ENCODE measurements at places on chromosomes 5 and 9. TPM values are rescaled to one million over a fixed set of nuclear protein-coding genes. Genes with fewer than 3 reads are reported as not detected.

- no peak overlapping the region for H3K27ac ChIP-seq
- H3K4me3 ChIP-seq: no peak overlapping the region
- DNase-seq: no peak
- H3K4me1 ChIP-seq: no peaks in the 10 kb centered on the region
- H3K27me3 ChIP-seq: no peaks in the 10 kb centered on the region
Measured at GRCh38 chr9:109600142-109600541, 102.0 kb upstream of the PTPN3 start.

DNA sequence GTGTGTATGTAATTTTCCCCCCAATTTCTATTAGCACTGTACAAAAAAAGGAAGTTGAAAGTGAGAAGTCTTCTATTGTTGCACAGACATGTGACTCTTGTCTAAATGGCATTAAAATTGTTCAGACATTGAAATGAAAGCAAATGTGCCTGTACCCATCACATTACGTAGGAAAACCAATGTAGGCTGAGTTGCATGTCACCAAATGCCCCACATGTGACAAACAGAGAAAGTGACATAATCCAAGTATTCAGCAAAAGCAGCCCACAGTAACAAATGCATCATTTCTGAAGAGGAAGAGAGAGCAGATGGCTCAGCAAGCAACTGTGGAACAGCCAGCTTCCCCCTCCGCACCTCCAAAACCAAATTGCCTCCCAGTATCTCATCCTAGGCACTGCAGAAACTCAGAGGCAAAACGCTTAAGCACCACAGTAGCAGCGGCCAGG is 161.5 kb upstream of the NR4A3 start:
- no peaks in the 10 kb centered on the region for H3K36me3 ChIP-seq
- H3K4me1 ChIP-seq: no peaks in the 10 kb centered on the region
- no peaks in the 10 kb centered on the region for H3K27me3 ChIP-seq
- no peak overlapping the region for H3K27ac ChIP-seq

The NUDT12 gene
- 11.8 TPM for total RNA-seq

DNA sequence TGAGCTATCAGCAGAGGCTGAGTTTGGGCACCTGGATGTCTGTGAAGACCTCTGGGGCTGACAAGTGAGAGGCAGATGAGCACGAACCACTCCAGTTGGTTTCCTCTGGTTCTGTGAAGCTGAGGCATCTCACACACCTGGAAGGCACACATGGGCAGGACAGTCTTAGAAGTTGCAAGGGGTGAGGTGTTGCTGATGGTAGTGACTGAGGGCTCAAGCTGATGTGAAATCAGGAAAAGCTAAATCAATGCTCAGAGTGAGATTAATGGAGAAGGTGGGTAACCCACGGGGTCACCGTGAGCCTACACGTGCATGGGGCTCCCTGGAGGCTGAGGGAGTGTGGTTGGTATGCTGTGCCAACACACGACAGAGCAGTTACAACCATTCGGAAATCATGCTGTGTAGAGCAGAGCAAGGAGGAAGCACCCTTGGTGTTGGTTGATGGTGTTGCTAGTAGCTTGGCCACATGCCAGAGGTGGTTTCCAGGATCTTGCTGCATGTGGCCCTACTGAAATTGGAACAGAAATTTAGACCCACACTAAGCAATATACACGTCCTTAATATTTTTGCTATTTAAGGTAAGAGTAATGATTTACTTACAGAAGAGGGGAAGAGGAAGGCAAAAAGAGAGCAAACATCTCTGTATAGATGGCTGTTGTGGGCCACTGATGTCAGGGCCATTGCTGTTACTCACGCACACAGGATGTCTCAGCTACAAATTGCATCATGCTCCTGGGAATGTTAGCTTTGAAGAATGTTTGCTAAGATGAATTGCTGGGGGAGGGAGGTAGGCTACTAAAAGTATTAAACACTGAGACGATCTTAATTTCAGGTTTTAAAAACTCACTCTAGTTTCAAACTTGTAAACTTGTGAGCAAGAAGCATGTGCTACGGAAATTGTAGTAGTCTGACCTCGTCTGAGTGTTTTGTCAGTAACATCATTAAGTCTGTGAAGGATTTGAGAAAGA is 170.5 kb downstream of the ARHGEF28 start:
- peak overlapping the region; percentile 61 for H3K27ac ChIP-seq
- no peaks in the 10 kb centered on the region for H3K36me3 ChIP-seq
- H3K27me3 ChIP-seq: no peaks in the 10 kb centered on the region
- no peak overlapping the region for H3K4me3 ChIP-seq
- H3K4me1 ChIP-seq: no peaks in the 10 kb centered on the region

- no peaks in the 10 kb centered on the region for H3K36me3 ChIP-seq
- H3K27ac ChIP-seq: no peak overlapping the region
- H3K4me1 ChIP-seq: no peaks in the 10 kb centered on the region
- H3K27me3 ChIP-seq: no peaks in the 10 kb centered on the region
Measured at GRCh38 chr5:39137819-39138451, 63.7 kb upstream of the RICTOR start.

- H3K27me3 ChIP-seq: no peaks in the 10 kb centered on the region
- no peaks in the 10 kb centered on the region for H3K4me1 ChIP-seq
- no peaks in the 10 kb centered on the region for H3K36me3 ChIP-seq
- DNase-seq: no peak
Measured at GRCh38 chr5:5017827-5018577, 122.1 kb upstream of the ADAMTS16 start.

GRCh38 chr9:106072421-106072820 is 378.1 kb downstream of the TMEM38B start:
- no peak for DNase-seq
- no peaks in the 10 kb centered on the region for H3K36me3 ChIP-seq
- no peak overlapping the region for H3K27ac ChIP-seq
- H3K4me3 ChIP-seq: no peak overlapping the region

- H3K4me1 ChIP-seq: no peaks in the 10 kb centered on the region
- H3K27me3 ChIP-seq: no peaks in the 10 kb centered on the region
- no peak overlapping the region for H3K4me3 ChIP-seq
- H3K27ac ChIP-seq: no peak overlapping the region
Measured at GRCh38 chr5:72922422-72922821, 33.4 kb upstream of the FCHO2 start.

The ADGRD2 gene
- 2.9 TPM for total RNA-seq

DNA sequence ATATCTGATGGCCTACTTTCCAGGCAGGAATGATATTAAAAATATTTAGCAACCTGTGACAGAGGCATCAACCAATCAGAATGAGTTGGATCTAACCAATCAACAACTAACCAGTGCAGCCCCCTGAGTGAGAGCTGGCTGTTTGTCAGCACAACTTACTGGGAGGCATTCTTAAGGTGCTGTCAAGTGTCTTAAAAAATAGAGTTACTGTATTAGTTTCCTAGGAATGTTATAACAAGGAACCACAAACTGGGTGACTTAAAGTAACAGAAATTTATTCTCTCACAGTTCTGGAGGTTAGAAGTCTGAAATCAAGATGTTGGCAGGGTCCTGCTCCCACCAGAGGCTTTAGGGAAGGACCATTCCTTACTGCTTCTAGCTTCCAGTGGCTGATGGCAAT is 85.2 kb downstream of the ATG10 start:
- no peaks in the 10 kb centered on the region for H3K36me3 ChIP-seq
- H3K27ac ChIP-seq: no peak overlapping the region
- no peak overlapping the region for H3K4me3 ChIP-seq
- H3K4me1 ChIP-seq: no peaks in the 10 kb centered on the region

The CTNNA1 gene
- 389 TPM for total RNA-seq

The PALM2AKAP2 gene
- 6.4 TPM for total RNA-seq

The NR2F1-AS1 gene
- total RNA-seq: 7.0 TPM

The HACD4 gene
- total RNA-seq: 5.1 TPM

GRCh38 chr9:75754080-75754479 is 136.4 kb upstream of the PCSK5 start:
- no peaks in the 10 kb centered on the region for H3K36me3 ChIP-seq
- no peaks in the 10 kb centered on the region for H3K27me3 ChIP-seq
- no peaks in the 10 kb centered on the region for H3K4me1 ChIP-seq
- H3K4me3 ChIP-seq: no peak overlapping the region

The PCDHB11 gene
- total RNA-seq: 2.7 TPM

DNA sequence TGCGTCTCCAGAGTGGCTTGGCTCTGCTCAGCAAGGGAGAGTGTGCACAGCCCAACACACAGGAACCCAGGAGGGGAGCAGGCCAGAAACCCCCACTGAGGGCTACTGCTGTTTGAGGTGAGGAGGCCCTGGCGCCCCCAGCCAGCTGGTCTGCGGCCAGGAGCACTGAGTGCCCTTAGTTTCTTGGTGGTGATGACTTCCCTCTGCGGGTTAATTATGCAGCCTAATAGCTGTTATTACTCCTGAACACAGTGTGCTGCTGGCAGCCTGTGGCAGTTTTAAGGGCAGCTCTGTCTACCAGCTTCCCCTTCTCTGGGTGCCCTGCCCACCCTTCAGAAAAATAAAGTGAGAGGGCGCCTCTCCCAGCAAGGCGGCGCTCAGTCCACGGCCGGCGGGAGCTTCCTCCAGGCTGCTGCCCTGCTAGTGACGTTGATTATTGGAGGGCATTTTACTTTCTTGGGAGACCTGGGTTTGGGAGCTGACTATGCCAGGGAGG is 19.2 kb downstream of the GADD45G start:
- H3K27me3 ChIP-seq: no peaks in the 10 kb centered on the region
- no peaks in the 10 kb centered on the region for H3K36me3 ChIP-seq
- no peak for DNase-seq
- H3K27ac ChIP-seq: no peak overlapping the region

- no peak overlapping the region for H3K27ac ChIP-seq
- no peaks in the 10 kb centered on the region for H3K36me3 ChIP-seq
- H3K4me3 ChIP-seq: no peak overlapping the region
- H3K27me3 ChIP-seq: no peaks in the 10 kb centered on the region
- DNase-seq: no peak
Measured at GRCh38 chr9:102273952-102274351, 535.5 kb upstream of the GRIN3A start.

- no peak overlapping the region for H3K27ac ChIP-seq
- H3K27me3 ChIP-seq: no peaks in the 10 kb centered on the region
- H3K36me3 ChIP-seq: no peaks in the 10 kb centered on the region
- no peak overlapping the region for H3K4me3 ChIP-seq
Measured at GRCh38 chr9:116692616-116693015, 5.5 kb downstream of the TRIM32 start.

The PRSS3 gene
- 0.33 TPM for total RNA-seq

The REEP2 gene
- total RNA-seq: 2.7 TPM

DNA sequence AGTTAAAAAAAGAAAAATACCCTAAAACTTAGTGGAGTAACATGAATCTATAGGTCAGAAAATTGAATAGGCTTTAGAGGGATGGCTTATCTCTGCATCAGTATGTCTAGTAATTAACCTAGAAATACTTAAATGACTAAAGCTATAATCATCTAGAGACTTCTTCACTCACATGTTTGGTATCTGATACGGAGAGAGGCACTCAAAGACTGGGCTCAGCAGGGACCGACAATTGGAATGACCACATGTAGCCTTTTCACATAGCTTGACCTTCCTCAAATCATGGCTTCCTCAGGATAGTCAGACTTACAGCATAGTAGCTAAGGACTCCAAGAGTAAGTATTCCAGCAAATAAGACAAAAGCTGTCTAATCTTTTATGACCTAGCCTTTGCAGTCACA is 105.3 kb upstream of the RORB start:
- no peaks in the 10 kb centered on the region for H3K36me3 ChIP-seq
- no peak overlapping the region for H3K4me3 ChIP-seq
- no peaks in the 10 kb centered on the region for H3K4me1 ChIP-seq
- H3K27me3 ChIP-seq: no peaks in the 10 kb centered on the region
- DNase-seq: no peak

GRCh38 chr5:126410623-126411022 is 12.6 kb upstream of the GRAMD2B start:
- H3K4me1 ChIP-seq: peaks cover 9% of the 10 kb centered on the region
- H3K27me3 ChIP-seq: no peaks in the 10 kb centered on the region
- no peak overlapping the region for H3K27ac ChIP-seq
- H3K4me3 ChIP-seq: no peak overlapping the region
- no peak for DNase-seq

DNA sequence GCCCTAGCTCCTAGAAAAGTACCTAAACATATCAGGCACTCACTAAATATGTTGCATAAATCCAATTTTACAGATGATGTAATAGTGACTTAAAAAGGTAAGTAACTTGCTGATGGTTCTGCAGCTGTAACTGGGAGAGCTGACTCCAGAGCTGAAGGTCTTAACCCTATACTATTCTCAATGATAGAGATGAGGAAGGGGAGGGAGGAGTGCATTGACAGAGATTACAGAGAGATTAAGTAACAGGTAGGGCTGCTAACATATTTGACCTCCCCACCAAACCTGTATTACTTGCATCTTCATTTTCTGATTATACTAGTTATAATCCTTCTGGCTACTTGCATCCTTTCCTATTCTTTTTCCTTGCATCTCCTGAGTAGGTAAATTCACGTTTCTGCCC is 255.4 kb upstream of the EFNA5 start:
- H3K4me1 ChIP-seq: no peaks in the 10 kb centered on the region
- H3K27me3 ChIP-seq: no peaks in the 10 kb centered on the region
- H3K36me3 ChIP-seq: no peaks in the 10 kb centered on the region
- no peak for DNase-seq

DNA sequence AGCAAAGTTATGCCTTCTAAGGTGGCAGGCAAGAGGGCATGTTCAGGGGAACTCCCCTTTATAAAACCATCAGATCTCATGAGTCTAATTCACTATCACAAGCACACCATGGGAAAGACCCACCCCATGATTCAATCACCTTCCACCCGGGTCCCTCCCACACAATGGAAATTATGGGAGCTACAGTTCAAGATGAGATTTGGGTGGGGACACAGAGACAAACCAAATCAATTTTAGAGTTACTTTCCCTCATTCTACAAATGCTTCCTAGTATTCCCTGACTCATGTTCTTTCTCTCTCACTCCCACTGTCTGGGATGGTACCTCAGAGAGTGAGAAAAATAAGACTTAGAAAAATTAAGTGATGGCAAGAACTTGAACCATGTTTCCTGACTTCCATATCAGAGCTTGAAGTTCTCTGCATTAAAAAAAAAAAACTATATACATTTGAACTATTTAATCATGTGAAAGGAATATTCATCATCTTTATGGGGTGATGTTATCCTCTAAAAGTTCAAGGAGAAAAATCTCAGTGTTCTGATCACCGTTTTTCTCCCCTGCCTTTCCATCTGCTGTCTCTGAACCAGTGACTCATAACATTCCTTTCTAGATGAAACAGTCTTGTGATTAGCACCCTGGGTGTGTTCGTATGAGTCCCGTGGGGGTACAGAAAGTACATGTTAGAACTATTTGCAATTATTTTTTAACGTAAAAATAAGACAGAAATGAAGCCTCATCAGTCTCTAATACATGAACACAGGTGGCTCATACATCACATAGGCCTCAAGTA is 282.9 kb downstream of the SLF1 start:
- H3K4me1 ChIP-seq: no peaks in the 10 kb centered on the region
- no peaks in the 10 kb centered on the region for H3K27me3 ChIP-seq
- no peaks in the 10 kb centered on the region for H3K36me3 ChIP-seq
- no peak overlapping the region for H3K4me3 ChIP-seq
- DNase-seq: no peak
